ENCODE measurements at places on chromosomes 11 and 22.

GRCh38 chr11:2399488-2400068 lies 972 bp upstream of the TSSC4 start:
- no peak for DNase-seq

GRCh38 chr11:85717429-85717828 lies 31.4 kb upstream of the CCDC89 start:
- DNase-seq: no peak

- no peak for DNase-seq
These were observed 730.2 kb downstream of the NTM start for GRCh38 chr11:132100583-132100982.

- no peak for DNase-seq
These were observed 73.8 kb downstream of the C11orf58 start for GRCh38 chr11:16812274-16812673.

DNA sequence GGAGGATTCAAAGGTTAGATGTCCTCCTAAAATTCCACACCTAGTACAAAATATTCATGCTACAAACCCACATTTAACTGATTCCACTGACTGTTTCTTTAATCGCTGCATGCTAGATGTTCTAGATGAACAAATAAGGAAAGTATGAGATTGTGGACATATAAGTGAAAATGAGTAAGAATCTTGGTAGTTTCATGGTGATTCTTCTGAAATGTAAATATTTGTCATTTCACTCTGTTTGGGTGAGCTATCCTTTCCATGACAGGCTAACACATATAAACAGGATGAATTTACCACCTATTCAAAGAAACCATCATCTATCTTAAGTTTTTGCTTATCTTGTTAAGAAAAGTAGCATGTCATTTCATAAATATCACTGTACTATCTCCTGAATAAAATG lies 14.8 kb downstream of the OR5B3 start:
- DNase-seq: no peak

DNA sequence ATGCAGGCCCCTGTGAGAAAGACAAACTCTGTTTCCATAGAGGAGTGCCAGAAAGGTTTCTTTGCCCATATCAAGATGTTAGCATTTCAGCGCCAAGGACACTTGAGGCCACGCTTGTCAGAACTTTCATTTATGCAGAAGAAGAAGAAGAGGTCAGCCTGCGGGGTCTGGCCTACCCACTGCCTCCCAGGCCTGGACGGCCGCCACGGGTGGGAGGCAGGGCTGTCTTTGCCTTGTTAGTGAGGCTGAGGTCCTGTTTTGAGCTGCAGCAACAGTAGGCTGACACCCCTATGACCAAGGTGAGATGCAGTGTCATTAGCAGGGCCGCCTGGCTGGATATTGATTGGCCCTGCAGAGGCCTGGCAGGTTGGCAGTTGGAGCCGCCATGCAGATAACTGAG lies 183.9 kb downstream of the GRIK4 start:
- DNase-seq: no peak

DNA sequence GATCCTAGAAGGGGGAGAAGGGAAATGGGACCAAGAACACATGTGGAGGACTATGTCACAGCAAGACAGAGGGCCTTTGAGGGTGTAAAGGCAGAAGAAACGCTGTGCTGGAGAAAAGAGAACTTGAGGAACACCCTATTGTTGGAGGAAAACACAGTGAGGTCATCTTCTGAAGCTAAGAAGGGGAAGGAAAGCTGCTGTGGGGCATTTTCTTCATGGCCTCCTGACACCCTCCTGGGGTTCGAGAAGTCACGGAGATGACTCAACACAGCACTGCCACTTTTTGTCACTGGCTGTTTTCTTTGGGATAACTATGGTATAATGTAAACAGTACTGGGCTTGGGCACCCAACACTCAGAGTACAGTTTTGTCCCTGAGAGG lies 492.6 kb upstream of the CADM1 start:
- no peak for DNase-seq

GRCh38 chr11:73394416-73395296 lies 18.5 kb downstream of the RELT start:
- no peak for DNase-seq

- DNase-seq: no peak
These were observed 238.9 kb downstream of the NTM start for GRCh38 chr11:131609337-131609736.

GRCh38 chr11:66713746-66714480 lies 15.1 kb downstream of the SPTBN2 start:
- DNase-seq: no peak

GRCh38 chr11:122813176-122813893 lies 25.0 kb upstream of the CRTAM start:
- no peak for DNase-seq

DNA sequence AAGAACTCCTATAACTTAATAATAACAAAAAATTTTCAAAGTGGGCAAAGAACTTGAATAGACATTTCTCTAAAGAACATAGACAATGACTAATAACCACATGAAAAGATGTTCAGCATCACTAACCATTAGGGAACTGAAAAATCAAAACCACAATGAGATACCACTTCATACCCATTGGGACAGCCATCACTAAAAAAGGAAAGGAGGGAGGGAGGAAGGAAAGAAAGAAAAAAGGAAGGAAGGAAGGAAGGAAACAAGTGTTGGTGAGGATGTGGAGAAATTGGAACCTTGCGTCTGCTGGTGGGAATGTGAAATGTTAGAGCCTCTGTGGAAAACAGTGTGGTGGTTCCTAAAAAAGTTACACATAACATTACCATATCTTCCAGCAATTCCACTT lies 55.8 kb downstream of the MS4A13 start:
- no peak for DNase-seq

GRCh38 chr11:10518891-10519290 lies 22.1 kb downstream of the RNF141 start:
- DNase-seq: no peak

DNA sequence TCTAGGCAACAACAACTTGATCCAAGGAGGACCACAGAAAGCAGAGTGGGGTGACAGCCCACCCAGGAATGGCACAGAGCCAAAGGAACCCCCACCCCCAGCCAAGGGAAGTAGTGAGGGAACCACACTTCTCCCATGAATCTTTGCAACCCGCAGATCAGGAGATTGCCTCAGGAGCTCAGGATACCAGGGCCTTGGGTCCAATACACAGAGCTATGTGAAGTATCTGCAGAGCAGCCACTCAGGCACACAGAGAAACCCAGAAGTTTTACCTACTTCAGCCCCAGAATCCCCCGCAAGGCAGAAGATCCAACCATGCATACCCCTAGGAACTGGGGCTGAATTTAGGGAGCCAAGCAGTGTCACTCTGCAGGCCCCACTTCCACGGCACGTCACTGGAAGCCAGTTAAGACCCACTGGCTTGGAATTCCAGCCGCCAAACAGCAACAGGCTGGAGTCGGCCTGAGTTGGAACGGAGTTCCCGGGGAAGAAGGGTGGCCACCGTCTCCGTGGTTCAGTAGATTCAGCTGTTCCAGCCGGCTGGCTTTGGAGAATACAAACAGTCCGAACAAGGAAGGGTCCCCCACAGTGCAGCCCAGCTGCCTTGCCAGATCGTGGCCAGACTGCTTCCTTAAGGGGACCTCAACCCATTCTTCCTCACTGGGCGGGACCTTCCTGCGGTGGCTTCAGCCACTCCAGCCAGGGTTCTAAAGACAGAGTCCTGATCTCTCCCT lies 174.1 kb downstream of the TTC28 start:
- no peak for DNase-seq

GRCh38 chr22:34587357-34588356 lies 478.3 kb upstream of the ISX start:
- DNase-seq: no peak

DNA sequence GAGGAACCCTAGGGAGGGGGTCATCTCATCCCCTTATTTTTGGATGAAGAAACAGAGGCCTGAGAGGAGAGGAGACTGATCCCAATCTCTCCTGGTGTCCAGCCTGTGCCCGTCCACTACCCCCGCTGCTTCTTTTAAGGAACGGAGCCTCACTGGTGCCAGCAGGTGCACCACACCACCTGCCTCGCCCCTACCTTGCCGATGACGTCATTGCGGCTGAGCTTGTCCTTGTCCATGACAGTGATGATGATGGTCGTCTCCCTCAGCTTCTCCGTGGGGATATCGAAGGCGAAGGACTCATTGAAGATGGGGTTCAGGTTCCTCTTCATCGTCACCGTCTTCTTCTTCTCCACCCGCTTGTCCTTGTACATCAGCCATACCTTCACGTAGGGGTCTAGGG lies 14.3 kb downstream of the LRRC10B start:
- no peak for DNase-seq

DNA sequence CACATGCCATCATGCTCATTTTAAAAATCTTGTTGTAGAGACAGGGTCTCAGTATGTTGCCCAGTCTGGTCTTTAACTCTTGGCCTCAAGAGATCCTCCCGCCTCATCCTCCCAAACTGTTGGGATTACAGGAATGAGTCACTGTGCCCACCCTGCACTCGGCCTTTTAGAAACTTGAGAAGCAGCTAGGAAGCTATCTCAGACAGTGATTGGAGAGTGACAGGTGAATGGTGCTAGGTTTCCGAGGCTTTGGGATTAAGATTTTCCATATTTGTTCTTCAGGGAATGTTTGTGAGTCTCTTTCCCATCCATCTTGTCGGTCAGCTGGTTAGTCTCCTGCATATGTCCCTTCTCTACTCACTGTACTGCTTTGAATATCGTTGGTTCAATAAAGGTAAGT lies 10.5 kb downstream of the EI24 start:
- DNase-seq: no peak
